ENCODE measurements at places on chromosomes 16 and 17.
A peak's percentile ranks its signal among the peaks of the same experiment; 100 is the strongest.

DNA sequence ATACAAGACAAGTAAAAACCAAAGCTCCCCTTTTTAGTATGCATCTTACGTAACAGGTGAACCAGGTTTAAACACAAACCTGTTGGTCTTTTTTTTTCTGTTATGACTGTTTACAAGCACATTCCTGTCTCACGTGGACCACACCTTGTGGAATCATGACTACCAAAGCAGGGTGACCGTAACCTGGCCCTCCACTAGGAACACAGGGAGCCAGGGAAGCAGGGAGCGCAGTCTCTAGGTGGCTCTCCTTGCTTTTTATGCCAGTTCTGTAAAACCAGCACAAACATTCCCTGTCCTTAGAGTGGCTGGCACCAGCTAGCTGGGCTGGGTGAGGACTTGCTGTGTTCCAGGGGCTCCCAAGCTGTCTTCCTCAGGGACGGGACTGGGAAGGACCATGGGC, 44.1 kb downstream of the DDX19A start:
- no peak for DNase-seq

DNA sequence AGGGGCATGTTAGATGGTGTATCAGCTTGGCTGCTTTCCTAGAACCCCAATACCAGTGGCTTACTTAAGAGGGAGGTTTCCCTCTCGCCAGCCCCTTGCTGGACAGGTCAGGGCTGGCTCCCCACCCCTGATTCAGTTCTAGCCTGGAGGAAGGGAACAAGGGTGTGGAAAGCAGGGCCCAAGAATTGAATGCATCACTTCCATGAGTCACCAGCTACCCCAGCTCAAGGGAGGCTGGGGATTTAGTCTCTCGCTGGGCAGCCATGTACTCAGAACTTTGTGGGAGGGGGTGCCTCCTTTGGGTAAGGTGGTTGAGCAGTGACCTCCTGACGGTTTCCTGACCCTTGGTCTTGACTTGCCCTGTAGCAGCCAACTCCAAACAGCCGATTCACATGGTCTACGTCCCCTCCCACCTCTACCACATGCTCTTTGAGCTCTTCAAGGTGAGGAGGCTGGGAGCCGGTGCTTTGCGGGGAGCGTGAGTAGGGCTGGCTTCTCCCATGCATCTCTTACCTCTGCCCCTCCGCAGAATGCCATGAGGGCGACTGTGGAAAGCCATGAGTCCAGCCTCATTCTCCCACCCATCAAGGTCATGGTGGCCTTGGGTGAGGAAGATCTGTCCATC, 12.8 kb downstream of the PDK2 start:
- no peak for DNase-seq

GRCh38 chr17:29760279-29761039, 137.7 kb upstream of the CORO6 start:
- DNase-seq, result no peak

DNA sequence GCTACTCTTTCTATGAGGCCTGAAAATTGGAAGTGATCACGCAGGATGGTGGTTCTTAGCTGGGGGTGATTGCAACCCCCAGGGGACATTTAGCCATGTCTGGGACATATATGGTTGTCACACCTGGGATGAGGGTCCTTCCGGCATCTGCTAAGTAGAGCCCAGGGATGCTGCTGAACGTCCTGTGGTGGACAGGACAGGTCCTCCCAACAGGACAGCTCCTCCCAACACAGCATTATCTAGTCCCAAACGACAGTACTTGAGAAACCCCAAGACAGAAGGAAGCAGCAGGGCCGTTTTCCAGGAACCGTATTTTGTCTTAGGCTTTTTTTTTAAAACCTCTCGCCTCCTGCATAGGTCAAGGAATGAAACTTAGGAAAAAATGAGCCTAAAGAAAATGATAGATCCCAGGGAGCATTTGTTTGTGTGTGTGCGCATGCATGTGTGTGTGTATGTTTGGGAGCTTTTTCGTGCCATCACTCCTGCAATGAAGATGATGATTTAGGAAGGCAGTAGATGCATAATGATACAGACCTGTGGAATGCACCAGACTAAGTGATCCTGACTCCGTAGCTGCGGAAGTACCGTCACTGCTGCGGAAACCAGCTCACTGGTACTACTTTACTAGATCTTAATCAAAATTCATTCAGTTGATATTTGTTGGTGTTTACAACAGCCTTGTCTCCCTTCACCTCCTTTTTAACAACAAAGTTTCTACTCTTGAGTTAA, 118.2 kb downstream of the SNX29 start:
- no peak for DNase-seq

DNA sequence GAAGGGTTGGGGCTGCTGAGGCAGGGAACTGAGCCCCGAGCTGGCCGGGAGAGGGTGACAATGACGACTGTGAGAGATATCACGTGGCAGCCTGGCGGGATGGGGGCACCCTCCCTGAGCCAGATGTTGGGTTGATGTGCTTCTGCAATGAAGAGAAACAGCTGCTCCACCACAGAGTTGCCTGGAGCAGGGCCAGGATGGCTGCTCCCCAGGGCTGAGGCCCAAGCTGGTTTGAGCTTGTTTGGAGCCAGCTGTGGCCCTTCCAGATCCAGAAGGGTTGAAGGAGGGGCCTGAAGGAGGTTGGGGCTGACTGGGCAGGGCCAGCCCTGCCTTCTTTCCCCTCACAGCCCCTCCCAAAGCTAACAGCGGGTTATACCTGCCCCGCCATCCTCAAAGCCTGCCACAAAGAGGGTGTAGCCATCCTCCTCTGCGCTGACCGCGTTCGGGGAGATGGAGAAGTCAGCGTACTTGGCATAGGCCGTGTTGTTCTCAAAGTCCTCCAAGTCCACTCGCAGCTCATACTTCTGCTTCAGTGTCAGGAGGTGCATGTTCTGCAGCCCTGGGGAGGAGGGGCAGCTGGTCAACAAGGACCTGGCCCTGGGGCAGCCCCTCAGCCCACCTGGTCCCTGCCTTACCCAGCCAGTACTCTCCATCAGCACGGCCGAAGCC, 2.1 kb downstream of the MFAP4 start:
- DNase-seq, result peak; percentile 37

DNA sequence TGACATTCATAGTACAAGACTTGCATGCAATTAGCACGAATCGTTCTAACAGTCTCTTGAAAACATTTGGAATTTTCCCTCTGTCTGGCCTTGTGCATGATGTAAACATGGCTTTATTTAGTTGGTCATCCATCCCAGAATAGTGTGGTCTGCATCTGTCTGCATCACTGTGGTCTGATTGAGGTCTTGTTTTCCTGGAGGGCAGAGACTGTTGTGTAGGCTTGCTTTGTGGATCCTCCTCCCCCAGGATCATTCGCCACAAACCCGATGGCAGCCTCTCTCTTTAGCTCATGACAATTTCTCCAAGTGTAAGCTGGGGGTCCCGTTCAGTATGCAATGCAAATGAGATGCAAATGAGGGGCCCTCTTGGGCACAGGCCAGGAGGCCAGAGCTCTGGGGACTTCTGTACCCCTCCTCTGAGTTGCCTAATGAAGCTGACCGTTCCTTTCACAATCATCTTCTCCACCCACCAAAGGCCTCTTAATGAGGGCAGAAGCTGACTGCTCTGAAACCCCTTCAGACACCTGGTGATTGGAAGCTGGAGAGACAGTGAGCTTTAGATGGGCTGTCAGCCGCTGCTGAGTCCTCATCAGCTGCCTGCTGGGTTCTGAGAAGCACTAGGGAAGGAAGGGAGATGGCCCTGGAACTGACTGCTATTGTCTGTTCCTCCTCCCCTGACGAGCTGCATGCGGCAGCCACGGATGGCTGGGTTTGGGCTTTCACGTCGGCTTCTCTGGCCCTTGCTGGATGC, 201.2 kb upstream of the CACNG3 start:
- DNase-seq, result no peak

GRCh38 chr16:78310990-78311561, 211.6 kb downstream of the WWOX start:
- DNase-seq, result no peak

- no peak for DNase-seq
These were observed 101.9 kb upstream of the COX10 start for GRCh38 chr17:13967416-13967815.

DNA sequence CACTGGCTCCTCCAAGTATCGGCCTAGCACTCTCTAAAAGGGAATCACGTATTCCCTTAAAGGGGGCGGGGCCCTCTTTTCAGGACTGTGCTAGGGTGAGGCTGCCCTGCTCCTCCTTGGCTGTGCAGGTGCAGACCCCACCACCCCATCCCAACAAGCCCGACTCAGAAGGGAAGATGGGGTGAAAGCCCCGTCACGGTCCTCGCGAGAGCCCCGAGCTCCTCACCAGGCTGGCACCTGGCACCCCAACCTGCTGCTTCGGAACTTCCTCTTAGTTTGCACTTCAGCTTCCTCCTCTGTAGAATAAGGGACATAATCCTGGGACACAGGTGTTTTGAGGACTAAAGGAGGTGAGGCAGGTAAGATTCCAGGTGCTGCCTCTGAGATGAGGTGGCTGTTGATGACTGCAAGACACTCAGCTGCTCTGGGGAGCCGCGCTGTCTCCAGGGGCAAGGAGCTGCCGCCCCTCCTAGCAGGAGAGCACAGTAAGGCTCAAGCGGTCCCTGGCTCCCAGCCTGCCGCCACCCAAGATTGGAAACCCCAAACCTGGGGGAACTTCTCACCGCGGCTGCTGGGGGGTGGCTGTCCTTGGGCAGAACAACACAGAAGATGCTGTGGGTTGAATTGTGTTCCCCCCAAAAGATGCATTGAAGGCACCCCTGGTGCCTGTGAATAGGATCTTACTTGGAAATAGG, 88.8 kb downstream of the MGAT5B start:
- DNase-seq, result no peak

DNA sequence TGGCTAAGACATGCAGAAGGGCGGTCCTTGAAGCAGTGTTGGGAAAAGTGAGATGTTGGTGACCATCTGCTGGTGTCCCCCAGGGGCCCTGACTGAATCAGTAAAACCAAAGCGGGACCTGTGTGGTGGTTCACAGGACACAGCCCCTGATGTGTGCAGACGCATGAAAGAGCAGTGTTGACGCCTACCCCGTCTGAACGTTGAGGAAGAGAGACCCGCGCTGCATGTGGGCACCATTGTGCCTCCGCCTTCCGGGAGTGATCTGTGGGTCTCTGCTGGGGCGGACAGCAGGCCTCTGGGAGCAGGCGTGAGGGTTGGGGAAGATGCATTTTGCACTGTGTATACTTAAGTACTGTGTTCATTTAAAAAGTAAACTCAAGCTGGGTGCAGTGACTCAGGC, 31.6 kb downstream of the MGRN1 start:
- no peak for DNase-seq

DNA sequence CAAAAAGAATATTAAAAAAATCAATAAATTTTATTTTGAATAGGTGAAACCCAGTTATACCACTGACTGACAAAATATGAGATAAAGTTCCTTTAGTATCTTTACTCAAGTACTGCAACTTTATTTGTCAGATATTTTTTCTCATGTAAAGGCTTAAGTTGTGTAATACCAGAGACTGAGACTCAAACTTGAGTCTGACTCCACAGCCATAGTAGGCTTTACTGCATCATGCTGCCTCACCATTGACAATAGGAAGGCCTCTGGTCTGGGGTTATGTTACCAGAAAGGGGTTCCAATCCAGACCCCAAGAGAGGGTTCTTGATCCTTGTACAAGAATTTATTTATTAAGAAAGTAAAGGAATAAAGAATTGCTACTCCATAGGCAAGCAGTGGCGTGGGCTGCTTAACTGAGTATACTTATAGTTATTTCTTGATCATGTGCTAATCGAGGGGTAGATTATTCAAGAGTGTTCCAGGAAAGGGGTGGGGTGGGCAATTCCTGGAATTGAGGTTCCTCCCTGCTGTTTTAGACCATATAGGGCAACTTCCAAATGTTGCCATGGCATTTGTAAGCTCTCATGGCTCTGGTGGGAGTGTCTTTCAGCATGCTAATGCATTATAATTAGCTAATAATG, 187.4 kb upstream of the WSB1 start:
- no peak for DNase-seq

DNA sequence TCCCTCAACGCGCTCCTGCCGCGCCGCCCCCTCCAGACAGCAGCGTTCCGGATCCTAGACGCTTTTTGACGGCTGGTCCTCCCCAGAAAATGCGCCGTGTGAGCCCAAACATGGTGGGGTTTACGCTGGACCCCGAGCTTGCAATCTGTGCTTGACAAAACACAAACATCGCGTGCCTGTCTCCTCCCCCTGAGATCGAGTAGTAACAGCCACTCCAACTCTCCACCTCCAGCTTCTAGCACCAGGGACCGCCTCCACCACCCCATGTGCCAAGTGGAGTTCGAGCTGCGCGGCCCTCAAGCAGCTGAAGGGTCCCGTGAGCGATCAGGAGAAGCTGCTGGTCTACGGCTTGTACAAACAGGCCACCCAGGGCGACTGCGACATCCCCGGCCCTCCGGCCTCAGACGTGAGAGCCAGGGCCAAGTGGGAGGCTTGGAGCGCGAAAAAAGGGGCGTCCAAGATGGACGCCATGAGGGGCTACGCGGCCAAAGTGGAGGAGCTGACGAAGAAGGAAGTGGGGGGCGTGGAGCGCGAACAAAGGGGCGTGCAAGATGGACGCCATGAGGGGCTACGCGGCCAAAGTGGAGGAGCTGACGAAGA, 656 bp upstream of the GEMIN4 start:
- DNase-seq, result peak; percentile 30

- DNase-seq, result no peak
These were observed 60.6 kb downstream of the RAB11FIP4 start for GRCh38 chr17:31452101-31452500.

DNA sequence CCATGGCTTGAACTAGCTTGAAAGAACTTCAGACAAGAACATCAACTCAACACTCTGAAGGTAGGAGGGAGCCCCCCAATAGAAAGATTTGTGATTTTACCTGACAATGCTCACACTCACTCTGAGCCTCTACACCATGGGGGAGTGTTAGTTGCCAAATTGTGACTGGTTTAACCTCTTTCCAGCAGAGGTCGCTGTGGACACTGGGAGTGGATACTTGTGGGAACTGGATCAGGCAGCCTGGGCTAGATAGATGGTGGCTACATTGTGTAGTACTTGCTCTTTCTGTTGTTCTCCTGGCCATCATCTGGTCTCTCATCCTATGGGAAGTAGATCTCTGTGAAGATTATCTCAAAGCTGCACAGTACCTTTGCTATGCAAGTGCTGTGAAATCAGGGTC, 2.9 kb downstream of the SMPD3 start:
- peak; percentile 86 for DNase-seq

GRCh38 chr17:14777291-14777690, 476.4 kb downstream of the HS3ST3B1 start:
- DNase-seq, result peak; percentile 52

- no peak for DNase-seq
These were observed 88.5 kb downstream of the MRC2 start for GRCh38 chr17:62715882-62716390.

DNA sequence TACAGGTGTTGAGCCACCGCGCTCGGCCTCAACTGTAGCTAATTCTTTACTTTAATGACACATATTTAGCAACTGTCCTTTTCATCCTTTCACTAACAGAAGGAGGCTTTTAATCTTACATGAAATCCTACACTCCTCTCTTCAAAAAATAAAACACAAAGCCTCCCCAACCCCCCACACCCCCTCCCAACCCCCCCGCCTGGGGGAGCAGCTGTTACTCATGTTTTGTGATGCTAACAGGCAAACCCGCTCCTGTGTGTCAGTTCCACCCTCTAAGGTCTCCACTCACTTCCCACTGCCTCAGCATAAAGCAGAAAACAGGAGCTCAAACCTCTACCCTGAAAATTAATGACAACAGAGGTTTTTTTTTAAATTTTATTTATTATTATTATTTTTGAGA, 55.4 kb upstream of the SLC25A19 start:
- no peak for DNase-seq
